ENCODE measurements at places on chromosomes 5 and 9.

DNA sequence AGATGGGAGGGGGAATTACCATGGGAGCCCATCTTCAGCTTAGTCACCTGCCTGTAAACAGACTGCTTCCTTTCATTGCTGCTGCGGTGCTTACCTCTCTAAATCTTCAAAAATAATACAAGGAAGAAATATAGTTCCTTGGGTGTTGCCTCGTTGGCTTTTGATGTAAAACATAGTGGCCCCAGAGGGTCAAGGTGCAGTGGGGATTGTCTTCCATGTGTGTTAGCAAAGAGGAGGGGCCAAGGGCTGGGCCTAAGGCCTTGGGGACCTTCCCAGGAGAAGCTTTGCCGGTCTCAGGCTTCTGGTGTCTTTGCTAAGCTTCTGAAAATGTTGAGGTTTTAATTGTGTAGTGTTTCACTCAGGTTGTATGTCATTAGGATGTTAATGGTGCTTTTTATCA, 90.0 kb downstream of the PDE8B start:
- DNase-seq = no peak

- no peak for DNase-seq
Observed at GRCh38 chr9:137294091-137294680, 7.9 kb downstream of the NRARP start.

DNA sequence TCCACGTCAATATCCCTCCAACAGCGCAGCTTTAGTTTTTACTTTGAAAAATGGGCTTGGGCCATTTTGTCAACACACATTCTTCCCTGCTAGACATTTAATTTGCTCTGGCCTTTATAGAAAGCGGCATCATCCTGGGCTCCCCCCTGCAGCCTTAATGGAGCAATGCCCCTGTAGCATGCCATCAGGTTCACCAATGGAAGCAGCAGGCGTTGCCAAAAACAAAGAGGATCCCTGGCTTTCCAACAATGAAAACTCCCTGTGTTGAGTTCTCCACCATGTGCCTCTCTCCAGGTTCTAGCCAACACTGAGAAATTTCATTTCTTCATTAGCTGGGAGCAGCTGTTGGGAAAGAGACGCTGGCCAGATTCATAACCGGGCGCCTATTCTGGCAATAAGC, 139.5 kb downstream of the ZNF622 start:
- no peak for DNase-seq

DNA sequence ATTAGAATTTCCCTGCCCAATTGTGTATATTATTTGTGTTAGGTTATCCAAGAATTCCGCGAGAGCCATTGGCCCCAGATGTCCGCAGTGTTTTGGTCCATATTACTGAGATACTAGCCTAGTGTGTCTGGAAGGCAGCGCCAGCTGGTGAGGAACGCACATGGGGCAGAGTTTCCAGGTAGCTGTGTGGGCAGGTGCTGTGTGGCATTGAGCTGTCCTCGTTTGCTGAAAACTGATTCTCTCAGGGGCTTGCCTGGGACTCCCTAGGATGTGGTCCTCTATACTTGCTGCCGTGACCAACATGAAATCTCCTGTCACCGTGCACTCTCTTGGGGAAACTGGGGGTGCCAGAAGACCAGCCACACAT, 288.7 kb downstream of the FANCC start:
- DNase-seq = no peak

DNA sequence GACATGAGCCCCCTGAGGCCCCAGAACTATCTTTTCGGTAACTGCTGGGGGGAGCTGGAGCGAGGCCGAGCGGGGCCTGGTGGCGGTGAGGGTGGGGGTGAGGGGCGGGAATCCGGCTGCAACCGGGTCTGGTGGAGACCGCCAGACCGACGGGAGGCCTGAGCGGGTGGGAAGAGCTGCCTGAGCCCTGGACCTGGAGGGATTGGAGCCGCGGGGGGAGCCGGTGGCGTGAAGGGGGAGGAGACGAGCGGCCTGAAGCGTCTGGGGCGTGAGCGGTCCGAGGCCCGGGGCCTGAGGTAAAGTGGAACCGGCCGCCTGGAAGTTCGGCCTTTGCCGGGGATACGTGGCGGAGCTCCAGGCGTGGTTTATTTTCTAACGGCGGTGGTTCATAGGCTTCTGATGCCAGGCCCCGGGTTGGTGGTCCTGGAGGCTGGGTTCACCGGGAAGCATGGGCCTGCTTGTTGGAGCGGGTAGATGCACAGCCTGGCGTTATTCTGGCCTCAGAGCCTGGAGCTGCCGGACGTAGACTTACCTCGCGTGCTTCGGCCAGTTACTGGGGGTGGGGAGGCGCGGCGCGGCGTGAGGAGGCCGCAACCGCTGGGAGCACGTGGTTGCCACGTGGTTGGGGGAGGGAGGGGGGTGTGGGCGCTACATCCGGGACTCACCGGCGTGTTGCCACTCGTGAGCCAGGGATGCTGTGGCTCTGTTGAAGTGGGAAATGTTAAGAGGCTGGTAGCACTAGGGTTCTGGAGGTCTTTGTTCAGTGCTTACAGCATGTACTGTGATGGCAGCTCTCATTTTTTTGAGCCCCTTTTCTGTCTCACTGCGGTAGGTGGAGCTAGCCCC, 544 bp downstream of the NPM1 start:
- peak; percentile 63 for DNase-seq
